GM12864 (cell line): ENCODE measurements at places on chromosomes 6 and 20.

- DNase-seq, result no peak
Observed at GRCh38 chr6:63910863-63911551, 275.4 kb downstream of the PHF3 start.

DNA sequence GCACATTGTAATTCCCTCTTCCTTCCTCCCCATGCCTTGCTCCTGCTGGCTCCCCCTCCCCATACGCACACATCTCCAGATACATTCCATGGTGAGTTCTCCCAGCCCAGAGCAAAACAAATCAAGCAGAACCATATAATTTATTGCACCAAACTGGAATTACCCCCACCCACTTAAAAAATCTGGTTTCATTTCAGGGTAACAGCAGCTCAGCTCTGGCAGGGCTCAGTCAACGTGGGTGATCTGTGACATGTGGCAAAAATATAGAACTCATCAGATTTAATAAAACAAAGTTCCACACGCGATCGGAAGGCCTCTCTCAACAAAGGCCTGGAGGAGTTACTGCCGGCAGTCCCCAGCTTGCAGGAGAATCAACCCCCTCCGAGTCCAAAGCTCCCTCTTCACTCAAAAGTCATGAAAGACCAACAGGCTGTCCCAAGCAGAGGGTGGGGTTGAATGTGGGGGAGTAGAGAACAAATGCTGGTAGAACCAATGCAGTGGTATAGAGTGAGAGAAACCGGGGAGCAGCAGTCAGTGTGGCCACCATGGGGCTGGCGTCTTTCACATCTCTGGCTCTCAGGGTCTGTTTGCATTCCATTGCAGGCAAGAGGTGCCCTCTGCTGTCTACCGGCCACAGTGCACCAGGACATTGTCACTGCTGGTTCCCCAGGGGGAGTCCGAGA lies 323.3 kb upstream of the NT5E start:
- no peak for DNase-seq

DNA sequence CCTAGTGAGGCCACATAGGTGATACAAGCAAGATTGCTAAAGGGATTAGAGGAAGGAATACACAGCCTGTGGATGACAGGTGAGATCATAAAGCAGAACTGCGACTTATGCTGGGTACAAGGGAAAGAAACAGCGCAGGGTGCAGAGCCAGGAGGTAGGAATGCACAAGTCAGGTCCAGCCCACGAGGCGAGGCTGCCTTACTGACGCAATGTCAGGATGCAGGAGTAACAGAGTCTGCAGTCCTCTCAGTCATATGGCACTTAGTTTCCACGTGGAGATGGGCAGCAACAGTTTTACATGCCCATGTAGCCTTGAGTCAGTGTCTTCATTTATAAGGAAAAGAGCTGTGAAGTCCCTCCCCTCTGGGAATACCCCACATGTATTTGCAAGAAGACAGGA lies 210.9 kb downstream of the SYNE1 start:
- DNase-seq, result no peak

- DNase-seq, result no peak
Observed at GRCh38 chr20:13857961-13858360, 73.1 kb downstream of the NDUFAF5 start.

- no peak for DNase-seq
Observed at GRCh38 chr20:24779131-24779530, 169.9 kb upstream of the CST7 start.

DNA sequence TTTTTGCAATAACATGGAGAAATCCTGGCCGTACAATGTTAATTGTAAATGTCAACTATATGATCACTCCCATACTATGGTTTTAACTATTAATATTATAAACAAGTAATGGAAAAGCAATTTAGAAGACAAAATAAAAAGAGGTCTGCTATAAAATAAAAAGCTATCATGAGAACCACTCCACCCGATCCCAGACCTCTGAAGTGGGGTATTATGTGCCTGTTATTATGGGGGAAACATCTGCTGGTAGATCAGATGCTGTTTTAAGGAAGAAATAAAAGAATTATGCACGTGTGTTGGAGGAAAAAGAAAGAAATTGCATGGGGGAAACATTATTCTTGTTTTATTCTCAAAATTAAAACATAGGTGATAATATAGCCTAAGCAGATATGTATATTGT lies 615.7 kb upstream of the ARID1B start:
- DNase-seq, result no peak

GRCh38 chr6:44925100-44925739 lies 402.9 kb upstream of the RUNX2 start:
- DNase-seq, result no peak

DNA sequence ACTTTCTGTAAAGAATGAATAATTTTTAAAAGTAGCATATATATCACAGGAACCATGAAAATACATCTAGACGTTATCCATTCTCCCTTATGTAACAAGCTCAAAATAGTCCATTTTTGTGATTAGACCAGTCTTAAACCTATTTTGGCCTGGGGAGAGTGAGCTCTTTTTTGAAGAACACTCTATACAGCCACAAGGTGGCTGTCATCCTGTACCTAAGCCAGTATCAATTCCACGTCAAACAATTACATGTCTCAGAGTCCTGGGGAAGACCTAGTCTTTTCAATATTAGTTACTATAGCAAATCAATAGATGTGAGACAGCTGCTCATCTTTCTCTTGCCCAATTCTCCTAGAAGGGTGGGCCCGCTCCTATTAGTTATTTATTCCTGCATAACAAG lies 28.4 kb downstream of the FBXO5 start:
- DNase-seq, result no peak

GRCh38 chr6:72386324-72386723 lies 235.5 kb upstream of the KCNQ5 start:
- no peak for DNase-seq

DNA sequence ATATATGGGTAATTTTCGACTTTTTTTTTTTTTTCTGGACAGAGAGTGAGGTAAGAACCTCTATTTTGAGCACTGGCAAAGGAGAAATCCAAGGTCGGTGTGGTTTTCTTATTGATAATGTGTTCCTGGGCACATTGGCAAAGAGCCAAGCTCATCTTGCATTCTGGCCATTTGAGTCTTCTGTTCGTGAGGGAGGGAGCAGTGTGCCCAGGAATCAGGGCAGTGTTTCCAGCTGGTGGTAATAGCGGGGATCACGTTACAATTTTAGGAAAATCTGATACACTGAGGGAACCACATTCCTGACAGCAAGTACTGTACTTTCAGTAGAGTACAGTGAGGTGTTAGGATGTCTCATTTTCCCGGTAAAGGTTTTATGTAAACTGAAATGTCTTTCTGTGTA lies 442.3 kb upstream of the MAP3K7 start:
- no peak for DNase-seq

DNA sequence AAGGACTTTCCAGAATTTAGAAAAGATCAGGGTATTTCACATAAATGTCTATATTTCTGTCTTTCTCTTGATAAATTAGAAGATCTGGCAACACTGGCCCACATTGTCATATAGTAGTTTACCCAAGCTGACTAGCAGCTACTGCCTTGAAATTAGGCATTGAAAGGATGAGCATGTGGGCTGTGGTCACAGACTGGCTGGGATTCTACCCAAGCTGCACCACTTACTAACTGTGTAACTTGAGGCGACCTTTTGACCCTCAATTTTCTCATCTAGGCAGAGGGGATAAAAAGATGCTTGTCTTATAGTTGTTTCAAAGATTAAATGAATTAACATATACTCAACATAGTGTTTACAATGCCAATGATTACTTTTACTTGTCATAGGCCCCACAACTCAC lies 152.7 kb upstream of the BMP2 start:
- DNase-seq, result no peak

GRCh38 chr6:133244519-133244918 lies 3.4 kb downstream of the EYA4 start:
- no peak for DNase-seq

DNA sequence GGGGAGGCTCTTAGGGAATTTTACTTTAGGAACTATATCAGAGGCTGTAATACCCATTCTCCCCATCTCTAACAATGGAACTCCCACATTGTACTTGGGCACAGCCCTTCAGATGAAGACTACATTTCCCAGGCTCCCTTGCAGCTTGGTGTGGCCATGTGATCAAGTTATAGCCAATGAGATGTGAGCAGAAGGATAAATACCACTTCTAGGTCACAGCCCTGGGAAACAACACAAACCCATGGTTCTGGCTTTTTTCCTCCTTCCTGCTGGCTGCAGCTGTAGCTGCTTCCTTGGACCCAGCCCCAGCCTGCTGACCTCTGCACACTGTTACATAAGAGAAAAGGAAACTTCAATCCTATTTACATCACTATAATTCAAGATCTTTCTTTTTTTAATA lies 445.9 kb upstream of the JARID2 start:
- DNase-seq, result peak; percentile 27

- DNase-seq, result no peak
Observed at GRCh38 chr6:38187811-38188590, 368.5 kb downstream of the ZFAND3 start.

DNA sequence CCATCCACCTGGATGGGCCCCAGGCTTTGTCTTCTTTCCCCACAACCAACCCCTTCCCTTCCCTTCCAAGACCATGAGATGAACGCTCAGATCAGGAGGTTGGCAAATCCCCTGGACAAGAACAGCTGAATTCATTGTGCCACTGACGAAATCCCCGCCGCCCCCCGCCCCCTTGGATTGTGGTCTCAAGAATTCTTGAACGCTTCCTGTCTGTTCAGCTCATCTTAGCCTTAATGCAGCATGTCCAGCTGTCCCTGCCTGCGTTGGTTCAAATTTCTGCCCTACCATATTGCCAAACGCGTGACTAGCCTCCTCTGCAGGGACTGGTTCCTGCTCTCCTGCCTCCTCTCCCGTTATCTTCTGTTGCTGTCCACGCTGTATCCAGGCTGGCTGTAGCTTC lies 133.2 kb downstream of the CDH4 start:
- DNase-seq, result no peak

DNA sequence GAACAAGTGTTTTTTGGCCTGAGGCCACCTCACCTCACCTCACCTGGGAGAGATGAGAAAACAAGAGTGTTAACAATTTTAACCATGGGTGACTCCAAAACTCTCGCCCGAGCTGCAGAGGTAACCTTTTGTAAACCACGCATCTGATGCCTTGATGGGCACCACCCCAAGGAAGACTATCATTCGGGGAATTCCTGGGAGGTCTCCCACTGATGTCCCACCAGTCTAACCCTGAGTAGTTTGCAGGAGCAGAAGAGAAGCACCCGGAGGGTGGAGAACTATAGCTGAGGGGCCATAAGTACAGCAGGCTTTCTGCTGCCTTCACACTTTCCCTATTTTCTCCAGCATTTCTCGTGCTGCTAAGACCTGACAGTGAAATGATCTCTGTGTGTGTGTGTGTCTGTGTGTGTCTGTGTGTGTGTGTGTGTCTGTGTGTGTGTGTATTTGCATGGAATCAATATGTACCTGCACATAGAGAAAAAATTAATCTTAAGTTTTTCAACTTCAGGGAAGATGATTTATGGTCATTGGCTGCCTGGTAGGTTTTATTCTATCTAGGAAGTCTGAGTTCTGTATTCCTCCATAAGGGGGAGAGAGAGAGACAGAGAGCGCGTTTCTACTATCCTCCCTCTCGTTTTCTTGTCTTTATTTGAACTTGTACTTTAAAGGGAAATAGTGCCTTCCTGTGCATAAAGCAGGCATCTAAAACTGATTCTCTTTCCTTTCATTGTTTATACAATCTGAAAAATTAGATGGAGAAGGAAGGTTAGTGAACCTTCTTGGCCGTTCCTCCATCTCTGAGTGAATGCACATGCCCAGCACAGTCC lies 75.8 kb downstream of the CAP2 start:
- no peak for DNase-seq

- no peak for DNase-seq
Observed at GRCh38 chr6:67887747-67888545, 747.1 kb upstream of the ADGRB3 start.

- DNase-seq, result no peak
Observed at GRCh38 chr6:137495703-137496336, 1.6 kb upstream of the OLIG3 start.

GRCh38 chr6:163422550-163422949 lies 8.0 kb downstream of the QKI start:
- no peak for DNase-seq

DNA sequence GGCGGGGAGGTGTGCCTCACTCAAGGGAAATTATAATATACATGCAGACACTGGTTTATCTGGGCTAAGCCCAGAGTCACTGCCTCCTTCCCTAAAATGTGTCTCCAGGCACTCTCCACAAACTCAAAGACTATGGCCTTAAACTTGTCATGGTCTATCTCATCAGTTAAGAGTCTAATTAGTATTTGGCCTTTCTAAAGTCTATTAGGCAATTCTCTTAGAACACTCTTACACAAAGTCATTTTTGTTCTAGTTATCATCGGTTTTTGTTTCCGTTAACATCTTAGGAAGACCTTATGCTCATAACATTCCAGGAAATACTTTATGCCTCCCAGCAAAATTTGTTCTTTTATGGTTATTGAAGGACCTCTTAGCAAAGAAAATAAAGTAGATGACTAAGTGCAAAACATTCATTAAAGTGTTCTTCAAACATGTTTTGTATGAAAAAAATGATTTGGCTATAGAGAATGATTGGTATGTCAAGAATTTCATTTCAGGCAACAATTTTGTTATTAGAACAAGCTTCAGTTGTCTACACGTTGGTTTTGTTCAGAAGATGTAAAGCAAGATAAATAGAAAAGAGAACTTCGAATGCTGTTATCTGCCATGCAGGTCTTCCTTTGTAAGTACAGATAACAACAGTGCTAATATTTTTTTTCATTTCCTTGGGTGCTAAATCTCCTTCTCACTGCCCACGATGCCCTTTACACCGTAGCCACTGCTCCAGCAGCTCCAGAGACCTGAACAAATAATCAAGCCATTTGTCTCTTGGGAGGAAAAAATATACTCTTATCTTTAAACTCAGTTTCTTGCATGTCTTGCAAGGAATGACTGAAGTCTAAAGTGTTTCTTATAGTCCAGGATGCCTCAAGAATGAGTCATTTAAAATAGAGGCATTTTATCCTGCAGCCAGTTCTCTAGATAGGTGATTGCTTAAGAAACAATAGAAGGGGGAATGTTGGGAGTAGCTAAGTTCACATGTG lies 170.4 kb downstream of the HTR1B start:
- no peak for DNase-seq

DNA sequence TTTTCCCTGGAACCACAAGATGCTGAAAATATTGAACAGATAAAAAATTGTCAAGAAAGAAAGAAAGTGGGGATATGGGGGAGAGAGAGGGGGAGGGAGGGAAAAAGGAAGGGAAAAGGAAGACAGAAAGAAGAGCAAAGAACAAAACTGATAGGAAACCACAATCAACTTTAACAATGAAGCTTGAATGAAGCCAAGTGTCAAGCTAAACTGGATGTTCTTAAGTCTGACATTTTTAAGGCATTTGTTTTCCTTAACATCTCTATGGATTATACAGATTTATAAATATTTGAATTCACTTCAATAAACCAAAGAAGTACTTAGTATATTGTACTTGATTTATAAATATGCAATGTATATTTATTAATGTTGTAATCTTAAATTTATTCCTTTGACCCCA lies 197.6 kb upstream of the SMLR1 start:
- DNase-seq, result no peak

DNA sequence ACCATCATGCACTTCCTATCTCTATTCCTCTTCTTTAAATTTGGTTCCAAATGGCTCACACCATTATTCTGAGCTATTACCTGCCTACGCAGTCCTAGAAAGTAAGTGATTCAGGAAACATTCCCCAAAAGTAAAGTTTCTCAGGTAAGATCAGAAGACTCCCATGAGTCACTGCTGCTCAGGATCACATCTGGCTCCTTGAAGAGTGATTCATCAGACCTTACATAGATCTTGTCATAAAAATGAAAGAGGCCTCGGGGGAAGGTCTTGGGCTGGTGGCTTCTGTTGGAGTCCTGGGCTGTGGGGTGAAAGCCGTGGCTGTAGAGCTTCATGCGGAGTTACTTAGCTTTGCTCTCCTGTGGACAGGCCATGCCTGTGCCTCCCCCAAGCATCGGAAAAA lies 35.9 kb downstream of the PLG start:
- DNase-seq, result no peak
